ENCODE measurements at places on chromosomes 1 and 21. TPM values are rescaled to one million over a fixed set of nuclear protein-coding genes. Genes with fewer than 3 reads are reported as not detected.

Gene SPRR1B
- not detected for total RNA-seq

Gene CFAP74
- total RNA-seq = not detected

Gene OPTC
- total RNA-seq = not detected

Gene DMBX1
- total RNA-seq = not detected

Gene B3GALT5
- 4.3 TPM for total RNA-seq

Gene SPATA17
- 1.3 TPM for total RNA-seq

Gene PERM1
- not detected for total RNA-seq

Gene SLC25A34
- total RNA-seq = 0.65 TPM

Gene SLC44A5
- 0.49 TPM for total RNA-seq

Gene CASQ1
- not detected for total RNA-seq

Gene IL10
- total RNA-seq = not detected

Gene TMEM52
- total RNA-seq = 0.65 TPM

Gene PRAMEF6
- not detected for total RNA-seq

Gene LIN28A
- not detected for total RNA-seq

Gene C4BPA
- total RNA-seq = not detected

Gene RIIAD1
- total RNA-seq = not detected

Gene FNDC10
- total RNA-seq = 2.4 TPM

Gene CFAP141
- total RNA-seq = not detected

Gene C1orf52
- total RNA-seq = 12.4 TPM

Gene ATP5PF
- total RNA-seq = 18.2 TPM

Gene RNF11
- total RNA-seq = 125 TPM

Gene INSRR
- under 0.01 TPM for total RNA-seq
